ENCODE measurements at places on chromosomes 16 and 17.

- DNase-seq: peak; percentile 34
Observed at GRCh38 chr17:44828919-44829522, 1.1 kb downstream of the GJC1 start.

- DNase-seq: no peak
Observed at GRCh38 chr16:80366023-80366422, 174.8 kb upstream of the DYNLRB2 start.

DNA sequence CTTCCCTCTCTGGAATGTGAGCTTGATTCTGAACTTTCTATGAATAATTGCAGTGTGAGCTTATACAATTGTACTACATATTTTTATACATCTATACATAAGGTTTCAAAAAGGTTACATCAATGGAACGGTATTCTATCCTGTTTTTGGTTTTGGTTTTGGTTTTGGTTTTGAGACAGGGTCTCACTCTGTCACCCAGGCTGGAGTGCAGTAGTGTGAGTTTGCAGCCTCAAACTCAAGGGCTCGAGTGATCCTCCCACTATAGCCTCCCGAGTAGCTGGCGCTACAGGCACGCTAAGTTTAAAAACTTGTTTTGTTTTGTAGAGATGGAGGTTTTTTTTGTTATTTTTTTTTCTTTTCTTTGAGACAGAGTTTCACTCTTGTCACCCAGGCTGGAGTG is 1.1 kb downstream of the CTRB1 start:
- DNase-seq: peak; percentile 0

GRCh38 chr16:89847940-89848297 is 19.6 kb downstream of the SPIRE2 start:
- no peak for DNase-seq

GRCh38 chr17:44314869-44315661 is 6.7 kb downstream of the RUNDC3A start:
- DNase-seq: no peak

GRCh38 chr16:85894266-85894665 is 4.7 kb upstream of the IRF8 start:
- no peak for DNase-seq

Data from HCEC 1CT (cell line).